T-helper 17 cell (primary cell): ENCODE measurements at places on chromosomes 7 and 10.

DNA sequence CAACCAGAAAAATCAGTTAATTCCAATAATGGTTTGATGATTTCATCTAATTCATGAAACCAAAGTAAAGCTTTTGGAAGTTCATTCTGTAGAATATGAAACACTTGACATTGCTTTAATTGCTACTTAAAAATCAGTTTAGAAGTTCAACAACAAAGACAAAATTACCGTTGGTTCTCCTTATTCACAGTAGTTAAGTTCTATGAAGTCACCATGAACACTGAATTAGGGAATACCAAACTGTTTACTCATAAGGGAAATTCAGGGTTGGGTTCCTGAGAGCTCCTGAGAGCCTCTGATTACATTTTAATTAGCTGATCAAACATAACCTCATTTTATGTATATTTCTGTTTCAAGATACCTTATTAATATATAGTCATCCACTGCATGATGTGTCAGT is 46.2 kb downstream of the ZNF438 start:
- DNase-seq = no peak

DNA sequence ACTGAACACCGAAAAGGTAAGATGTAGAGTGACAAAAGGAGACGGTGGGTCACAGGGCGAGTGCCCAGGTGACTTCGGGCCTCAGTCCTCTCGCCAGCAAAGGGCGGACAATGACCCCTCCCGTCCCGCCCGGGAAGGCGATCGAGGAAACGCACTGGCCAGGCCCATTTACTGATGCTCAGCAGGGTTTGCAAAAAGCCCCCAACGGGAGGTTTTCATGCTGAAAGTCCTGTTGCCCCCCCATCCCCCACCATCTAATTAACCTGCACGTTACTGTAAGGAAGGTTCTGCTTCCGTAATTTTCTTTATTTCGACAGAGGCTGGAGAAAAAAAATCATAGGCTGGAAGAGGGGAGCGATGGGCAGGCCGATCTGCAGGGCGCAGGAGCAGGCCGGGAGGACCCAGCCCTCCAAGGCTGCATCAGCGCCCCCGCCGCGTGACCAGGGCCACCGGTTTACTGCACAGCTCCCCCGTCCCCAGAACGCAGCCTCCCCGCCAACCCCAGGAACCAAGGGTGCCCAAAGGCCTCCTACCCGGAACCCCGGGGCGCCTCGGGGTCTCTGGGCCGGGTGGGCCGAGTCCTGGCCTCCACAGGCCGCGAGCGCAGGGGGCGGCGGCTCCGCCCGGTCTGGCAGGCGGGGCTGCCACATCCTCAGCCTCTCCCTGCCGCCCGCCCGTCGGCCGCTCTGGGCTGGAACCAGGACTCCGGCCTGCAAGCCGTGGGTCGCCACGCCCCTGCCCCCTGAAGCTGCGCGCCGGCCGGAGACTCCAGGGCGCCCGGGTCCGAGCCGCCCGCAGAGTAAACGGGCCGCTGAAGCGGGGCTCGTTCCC is 613 bp downstream of the OAT start:
- peak; percentile 34 for DNase-seq

DNA sequence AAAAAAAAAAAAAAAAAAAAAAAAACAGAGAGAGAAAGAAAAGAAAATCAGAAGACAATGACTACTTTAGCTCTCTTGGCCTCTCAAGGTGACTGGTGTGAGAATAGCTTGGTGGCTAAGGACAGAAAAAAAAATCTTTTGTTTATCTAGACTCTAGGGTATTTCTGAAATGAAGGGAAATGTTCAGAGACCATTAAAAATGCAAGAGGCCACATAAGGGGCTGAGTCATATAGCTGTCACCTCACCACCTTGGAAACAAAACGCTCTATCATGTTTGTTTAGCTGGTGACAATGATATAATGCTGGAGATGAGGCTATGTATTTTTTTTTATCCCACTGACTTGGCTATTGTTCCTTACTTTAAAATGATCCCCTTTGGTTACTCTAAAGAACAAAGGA is 287.0 kb upstream of the CDC14C start:
- DNase-seq = no peak

DNA sequence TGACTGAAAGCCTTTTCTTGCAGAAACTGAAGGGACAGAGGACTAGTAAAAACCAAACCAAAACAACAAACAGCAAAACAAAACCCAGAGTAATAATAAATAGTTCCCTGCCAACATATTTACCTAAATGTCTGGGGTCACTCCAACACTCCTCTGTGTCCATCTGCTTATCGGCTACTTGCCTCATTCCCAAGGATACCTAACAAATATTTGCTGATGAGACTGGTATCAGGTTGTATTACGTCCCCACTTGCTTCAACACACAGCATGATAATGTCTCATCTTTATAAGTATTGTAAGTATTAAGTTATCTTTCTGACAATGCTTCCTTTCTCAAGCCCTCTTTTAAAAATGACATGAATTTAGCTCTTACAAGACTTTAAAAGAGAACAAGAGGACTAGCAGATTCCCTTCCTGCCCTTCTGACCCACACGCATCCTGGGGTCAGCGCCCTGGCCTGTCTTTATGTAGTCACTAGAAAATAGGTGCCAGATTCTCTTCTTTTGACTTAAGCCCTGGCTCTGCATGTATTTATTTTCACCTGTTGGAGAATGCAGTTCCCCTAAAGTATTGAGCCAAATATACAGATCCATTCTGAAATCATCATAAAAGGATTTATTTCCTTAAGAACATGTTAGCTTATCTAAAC is 110.2 kb downstream of the SEM1 start:
- DNase-seq = no peak

DNA sequence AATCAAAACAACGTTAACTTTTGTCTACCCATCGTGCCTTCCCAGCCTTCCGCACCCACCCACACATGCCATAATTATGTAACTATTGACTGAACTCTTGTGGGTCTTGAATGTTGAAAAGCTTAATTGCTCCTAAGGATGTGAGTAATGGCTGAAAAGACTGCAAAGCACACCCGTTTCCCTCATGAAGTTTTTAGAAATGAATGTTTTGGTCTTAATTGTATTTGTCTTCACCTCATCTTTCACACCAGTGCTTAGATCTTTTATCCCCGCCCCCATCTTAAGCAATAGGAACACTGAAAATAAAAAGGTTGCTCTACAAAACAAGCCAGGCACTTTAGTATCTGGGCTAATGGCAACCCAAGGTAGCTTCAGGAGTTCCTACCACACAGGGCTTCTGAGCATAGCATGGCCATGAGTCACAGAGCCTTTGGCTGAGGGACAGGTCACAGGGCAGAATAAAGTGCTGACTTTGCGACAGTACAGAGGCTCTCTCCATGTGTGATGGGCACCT is 690.5 kb downstream of the PARD3 start:
- no peak for DNase-seq

GRCh38 chr7:130297628-130298543 is 4.9 kb downstream of the CPA4 start:
- DNase-seq = no peak

GRCh38 chr7:46205478-46205877 is 284.4 kb upstream of the IGFBP3 start:
- no peak for DNase-seq

GRCh38 chr10:99659868-99660366 is 608 bp downstream of the ENTPD7 start:
- DNase-seq = no peak

DNA sequence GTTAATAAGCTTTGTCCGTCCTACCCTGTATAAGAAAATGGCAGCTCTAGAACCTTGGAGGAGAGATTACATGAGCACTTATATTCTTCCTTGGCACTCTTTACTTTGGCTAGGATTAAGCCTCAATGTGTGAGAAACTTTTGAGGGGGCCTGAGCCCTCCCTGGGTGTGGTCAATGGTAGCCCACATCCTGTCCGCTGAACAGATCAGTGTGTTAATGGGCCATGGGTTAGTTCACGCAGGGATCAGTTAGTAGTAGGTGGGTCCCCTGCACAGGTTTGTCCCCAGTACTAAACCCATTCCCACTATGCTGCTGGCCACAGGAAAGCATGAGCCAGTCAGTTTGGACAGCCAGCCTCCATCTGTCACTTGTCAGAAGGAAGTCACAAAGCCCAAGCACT is 20.2 kb upstream of the IKZF1 start:
- no peak for DNase-seq

GRCh38 chr10:60170250-60170649 is 219.4 kb downstream of the ANK3 start:
- no peak for DNase-seq

DNA sequence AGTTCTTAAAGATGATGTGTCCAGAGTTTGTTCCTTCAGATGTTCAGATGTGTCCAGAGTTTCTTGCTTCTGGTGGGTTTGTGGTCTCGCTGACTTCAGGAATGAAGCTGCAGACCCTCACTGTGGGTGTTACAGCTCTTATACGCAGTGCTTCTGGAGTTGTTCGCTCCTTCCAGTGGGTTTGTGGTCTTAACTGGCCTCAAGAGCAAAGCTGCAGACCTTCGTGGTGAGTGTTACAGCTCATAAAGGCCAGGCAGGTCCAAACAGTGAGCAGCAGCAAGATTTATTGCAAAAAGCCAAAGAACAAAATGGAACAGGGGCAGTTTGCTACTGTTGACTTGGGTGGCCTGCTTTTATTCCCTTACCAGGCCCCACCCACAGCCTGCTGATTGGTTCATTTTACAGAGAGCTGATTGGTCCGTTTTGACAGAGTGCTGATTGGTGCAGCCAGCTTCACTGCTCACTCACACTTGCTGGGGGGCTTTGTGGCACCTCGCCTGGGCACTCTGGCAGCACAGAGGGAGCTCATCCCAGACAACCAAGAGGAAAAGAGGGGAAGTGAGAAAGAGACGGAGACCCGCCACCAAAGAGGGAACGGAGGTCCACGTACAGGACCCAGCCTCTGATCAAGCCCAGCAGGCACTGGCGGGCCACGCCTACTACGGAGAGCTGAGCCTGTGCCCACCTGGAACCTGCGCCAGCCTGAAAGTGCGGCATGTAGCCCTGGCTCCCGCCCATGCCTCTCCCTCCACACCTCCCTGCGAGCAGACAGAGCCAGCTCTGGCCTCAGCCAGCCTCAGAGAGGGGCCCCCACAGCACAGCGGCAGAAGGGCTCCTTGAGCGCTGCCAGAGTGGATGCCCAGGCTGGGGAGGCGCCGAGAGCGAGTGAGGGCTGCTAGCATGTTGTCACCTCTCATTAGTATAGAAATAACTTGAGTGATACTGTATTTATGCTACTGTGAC is 55.8 kb upstream of the SEMA3C start:
- DNase-seq = no peak

DNA sequence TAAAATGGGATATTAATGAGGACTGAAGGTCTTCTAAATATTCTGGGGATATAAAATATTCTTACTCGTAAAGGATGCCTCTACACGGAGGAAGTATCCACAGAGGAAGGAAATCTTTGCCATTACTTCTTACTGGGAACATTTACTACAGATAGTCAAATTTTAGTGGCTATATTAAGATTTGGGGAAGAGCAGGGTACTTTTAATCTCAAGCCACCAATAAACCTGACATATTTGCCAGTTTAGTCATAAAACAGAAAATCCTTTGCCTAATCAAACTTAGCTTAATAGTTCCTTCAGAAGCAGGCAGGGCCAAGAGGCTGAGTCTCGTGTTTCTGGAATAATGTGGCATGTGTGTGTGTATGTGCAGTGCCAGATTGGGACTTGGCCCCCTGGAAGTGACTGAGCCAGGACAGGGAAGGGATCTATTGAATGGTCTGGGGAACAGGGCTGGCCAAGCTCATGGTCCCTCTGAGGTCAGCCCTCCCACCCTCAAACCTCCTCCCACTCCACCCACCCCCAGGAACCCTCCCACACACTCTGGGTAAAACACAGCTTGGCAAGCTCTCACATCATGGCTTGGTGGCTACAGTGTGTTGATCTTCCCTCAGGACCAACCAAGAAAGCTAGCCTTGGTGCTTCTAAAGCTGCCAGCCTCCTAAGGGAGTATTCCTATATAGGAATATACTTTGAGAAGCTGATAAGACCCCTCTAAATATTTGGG is 1.6 kb upstream of the PIK3CG start:
- no peak for DNase-seq

DNA sequence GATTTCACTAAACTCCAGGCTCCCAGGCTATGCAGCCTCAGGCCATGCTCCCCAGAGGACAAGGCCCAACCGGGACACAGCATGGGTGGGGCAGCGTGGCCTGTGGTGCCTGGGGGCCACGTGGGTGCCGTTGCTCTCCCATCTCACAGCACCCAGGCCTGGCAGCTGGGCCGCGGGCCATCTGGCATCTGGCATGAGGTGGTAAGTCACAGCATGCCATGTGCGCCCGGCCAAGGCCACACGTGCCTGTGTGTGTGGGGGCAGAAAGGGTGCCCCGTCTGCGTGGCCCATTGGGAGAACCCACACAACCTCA is 204.1 kb downstream of the EBF3 start:
- no peak for DNase-seq

- no peak for DNase-seq
Observed at GRCh38 chr10:102313221-102313896, 68.0 kb downstream of the GBF1 start.

GRCh38 chr10:74937266-74937856 is 111.0 kb downstream of the KAT6B start:
- DNase-seq = no peak

GRCh38 chr7:157394246-157395191 is 57.7 kb downstream of the DNAJB6 start:
- no peak for DNase-seq

DNA sequence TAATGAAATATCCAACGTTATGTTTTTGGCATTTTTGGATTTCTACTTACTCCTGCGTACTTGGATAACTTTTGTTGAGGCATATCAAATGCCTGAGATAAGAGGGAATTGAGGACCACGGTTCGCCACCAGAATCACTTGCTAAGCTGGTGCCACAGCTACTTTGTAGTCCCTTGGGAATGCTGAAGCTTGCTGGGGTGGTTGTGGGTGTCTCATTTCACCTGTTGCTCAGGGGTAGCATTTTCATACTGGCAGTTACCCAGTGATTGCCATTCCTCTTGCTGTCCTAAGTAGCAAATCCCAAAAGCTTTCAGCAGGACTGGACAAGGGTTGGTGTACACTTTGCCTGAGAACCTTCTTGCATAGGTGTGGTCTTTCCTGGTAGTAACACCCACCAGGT is 75.2 kb downstream of the CREB5 start:
- DNase-seq = no peak
